ENCODE measurements at places on chromosomes 12 and 14. TPM values are rescaled to one million over a fixed set of nuclear protein-coding genes. Genes with fewer than 3 reads are reported as not detected.

Gene OAS2
- 383 TPM for total RNA-seq

Gene NFATC4
- not detected for total RNA-seq

DNA sequence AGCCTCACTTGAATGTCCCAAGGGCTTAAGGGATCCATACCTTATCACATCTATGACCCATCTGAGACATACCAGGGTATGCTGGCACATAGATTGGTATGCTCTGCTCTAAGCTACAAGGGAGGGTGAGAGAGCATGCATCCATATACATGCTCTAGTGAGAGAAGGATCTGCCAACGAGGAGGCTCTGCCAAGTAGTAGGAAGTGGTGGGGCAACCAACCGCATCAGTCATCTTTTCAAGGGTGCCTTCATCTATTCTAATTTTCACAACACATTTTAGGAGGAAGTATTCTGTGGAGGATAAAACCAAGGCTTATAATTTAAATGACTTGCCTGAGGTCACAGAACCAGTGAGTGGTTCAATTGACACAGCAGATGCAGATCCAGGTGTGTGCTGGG, 6.6 kb upstream of the PPM1A start:
- peaks cover 3% of the 10 kb centered on the region for H3K27me3 ChIP-seq
- peaks cover 14% of the 10 kb centered on the region for H3K4me1 ChIP-seq
- H3K4me3 ChIP-seq, result no peak overlapping the region
- peak; percentile 43 for DNase-seq

GRCh38 chr12:109503611-109504010, 26.2 kb downstream of the UBE3B start:
- no peaks in the 10 kb centered on the region for H3K4me1 ChIP-seq
- no peaks in the 10 kb centered on the region for H3K27me3 ChIP-seq
- peaks cover 21% of the 10 kb centered on the region for H3K36me3 ChIP-seq
- no peak for DNase-seq
- H3K4me3 ChIP-seq, result no peak overlapping the region
- H3K27ac ChIP-seq, result no peak overlapping the region

DNA sequence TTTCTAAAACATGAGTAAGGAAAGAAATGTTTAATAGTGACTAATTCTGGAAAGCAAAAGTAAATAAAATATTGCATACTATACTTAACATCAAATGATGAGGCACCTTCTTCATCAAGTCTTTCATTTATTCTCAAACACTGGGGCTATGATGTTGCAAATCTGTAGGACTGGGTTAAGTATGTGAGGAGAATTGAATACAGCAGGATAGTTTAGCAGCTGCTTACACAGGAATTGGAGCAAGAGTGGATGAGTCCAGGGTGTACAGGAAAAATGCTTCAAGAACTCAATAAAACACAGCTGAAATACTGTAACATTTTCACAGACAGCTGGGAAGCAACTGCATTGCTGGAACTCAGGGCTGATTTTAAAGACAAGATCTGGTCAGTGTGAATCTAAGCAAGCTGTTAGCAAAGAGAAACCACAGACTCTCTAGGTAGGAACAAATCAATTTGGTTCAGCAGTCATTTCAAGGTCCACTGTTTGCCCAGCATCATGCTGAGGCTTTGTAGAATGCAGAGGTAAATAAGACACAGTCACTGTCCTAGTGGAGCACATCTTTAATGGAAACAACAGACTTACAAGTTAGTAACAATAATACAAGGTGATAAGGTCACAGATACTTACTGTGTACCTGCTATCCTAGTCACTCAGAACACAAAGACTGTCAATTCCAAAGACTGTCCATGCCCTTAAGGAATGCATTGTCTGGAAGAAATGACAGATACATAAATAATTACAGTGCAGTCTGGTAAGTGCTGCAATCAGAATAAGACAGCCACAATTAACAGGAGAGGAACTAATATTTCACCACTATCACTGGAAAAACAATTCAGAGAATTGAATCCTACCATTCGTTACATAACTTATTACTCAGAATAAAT, 96.8 kb upstream of the DACT1 start:
- no peak overlapping the region for H3K4me3 ChIP-seq
- H3K27ac ChIP-seq, result no peak overlapping the region
- peaks cover 3% of the 10 kb centered on the region for H3K36me3 ChIP-seq
- H3K27me3 ChIP-seq, result no peaks in the 10 kb centered on the region
- no peaks in the 10 kb centered on the region for H3K4me1 ChIP-seq

All from activated CD8-positive, alpha-beta memory T cell treated with anti-CD3 and anti-CD28 coated beads, Interleukin-2, amount 10 ng/mL, durations not matched to agents 7 days and 5 days (primary cell).